ENCODE measurements at places on chromosomes 5 and 9.

DNA sequence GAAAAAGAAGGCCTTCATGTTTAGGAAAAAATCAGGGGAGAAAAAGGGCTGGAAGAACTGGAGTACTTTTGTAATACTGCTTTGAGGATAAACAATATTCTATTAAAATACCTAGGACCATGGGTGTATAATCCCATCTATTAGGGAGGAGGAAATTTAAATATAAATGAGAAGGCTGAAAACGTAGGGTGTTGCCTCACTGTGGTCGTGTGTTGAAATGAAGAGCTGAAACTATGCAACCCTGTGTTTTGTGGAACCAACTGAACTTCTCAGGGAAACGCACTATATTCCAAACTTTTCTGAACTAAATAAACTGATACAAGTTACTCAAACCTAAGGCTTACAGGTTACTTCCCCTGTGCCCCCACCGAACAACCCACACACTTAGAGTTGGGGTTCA lies 4.5 kb upstream of the CNTLN start:
- DNase-seq = no peak

DNA sequence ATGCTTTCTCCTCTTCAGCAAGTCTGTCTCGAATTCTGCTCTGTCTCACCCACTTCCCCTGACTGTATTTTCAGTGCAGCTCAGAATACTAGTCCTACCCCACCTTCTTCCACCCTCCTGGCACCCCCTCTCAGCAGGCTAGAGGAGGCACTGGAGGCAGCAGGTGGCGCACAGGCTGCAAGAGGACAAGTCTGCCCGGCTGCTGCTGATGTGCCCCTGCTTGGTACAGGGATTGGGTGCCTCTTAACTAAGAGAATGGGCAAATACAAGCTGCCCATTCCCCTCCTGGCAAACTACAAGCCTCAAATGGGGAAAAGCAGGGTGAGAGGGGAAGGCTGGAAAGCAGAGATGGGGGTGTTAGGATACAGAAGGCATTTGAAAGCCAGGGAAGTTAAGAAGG lies 5.1 kb downstream of the TLN1 start:
- no peak for DNase-seq

DNA sequence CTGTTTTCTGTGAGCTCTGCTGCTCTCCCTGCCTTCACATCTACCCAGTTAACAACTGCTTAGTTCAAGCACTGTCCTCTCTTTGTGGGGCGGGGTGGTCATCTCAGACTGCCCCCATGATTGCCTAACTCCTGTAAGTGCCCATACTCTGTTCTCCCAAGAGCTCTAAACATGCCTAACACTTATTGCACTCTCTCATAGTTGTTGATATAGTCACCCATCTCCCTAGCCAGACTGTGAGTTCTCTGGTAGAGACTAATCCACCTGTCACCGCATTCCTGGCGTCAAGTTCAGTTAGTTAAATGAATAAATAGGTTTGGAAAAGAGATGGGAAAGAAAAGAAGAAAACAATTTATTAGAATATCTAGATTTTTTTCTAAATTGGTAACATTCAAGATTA lies 18.3 kb upstream of the MUSK start:
- no peak for DNase-seq

GRCh38 chr9:72863456-72864094 lies 89.3 kb downstream of the ALDH1A1 start:
- no peak for DNase-seq

DNA sequence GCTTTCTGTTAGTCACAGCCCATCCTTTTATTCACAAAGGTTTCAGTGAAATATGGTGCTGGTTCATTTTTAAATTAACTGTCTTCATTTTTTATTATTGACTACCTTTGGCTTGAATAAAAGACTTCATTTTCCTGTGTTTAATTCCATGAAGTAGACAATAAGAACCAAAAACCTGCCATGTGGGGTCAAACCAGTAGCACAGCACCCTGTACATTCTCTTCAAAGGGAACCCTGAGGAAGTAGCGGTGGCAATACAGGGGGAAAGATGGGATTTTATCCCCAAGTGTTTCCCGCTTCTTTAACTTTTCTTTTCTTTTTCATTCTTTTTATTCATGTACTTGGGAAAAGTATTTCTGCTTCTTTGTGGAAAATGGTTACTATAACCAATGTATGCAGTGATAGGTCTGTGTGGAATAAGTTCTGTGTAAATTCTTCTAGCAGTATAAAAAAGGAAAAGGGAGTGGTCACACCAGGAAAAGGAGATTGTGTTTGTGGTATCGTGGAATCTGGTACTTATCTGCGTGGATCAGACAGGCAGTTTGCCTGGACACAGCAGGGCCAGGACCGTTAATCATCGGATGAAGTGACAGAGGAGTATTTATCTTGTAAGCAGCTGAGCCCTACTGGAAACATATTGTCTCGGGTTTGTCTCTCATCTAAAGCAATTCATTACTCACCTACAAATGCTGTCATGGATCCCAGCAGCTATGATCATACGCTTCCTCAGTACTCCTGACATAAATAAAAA lies 94.2 kb downstream of the PPIC start:
- no peak for DNase-seq

- no peak for DNase-seq
These were observed 179.1 kb downstream of the FGF1 start for GRCh38 chr5:142506756-142507155.

GRCh38 chr5:153594785-153595184 lies 104.3 kb downstream of the GRIA1 start:
- no peak for DNase-seq

DNA sequence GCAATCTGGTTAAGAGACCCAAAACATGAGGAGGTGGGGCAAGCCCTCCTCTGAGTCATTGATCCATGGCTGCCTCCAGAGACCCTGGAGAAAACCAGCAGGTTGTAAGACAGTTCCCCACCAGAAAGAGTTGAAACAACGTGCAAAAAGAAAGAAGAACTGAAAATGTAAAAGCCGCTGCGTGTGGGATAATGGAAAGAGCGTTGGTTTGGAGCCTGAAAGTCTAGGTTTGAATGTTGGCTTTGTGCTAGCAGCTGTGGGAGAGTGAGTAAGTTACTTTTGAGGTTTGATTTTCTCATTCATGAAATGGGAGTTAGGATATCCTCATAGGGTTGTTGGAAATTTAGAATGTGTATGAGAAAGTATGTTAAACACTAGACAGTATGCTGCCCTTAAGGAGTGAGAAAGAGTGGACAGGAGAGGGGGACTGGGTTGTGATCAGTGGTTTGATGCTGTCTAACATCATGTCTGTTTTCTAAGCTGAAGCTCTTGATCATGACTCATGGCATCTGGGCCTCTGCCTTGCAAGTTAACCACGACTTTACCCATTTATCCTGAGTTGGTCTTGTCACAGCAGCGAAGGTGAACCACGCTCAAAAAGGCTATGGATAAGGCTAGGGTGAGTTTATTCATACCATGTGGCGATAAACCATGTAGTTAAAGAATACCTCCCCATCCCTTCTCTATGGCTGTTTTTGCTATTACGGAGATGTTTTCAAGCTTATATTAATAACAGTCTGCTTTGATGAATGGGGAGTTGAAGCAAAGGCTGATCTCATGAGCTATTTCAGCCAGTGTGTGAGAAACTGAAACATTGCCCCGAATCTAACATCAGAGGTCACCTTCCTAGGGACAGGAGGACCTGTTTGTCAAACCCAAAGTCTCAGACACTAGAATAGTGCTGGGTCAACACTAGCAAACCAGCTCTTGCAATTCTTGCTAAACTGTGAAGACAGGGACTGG lies 41.3 kb downstream of the ZNF366 start:
- no peak for DNase-seq

DNA sequence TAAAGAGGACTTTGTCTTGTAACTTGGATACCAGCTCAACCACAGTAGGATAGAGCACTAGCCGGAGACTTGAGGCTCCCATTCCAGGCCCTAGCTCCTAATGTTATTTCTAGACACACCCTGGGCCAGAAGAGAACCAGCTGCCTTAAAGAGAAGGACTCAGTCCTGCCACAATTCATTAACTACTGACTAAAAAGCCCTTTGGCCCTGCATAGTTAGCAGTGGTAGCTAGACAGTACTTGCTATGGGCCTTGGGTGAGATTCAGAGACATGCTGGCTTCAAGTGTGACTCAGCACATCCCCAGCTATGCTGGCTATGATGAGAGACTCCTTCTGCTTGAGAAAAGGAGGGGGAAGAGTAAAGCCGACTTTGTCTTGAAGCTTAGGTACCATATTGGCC lies 47.3 kb downstream of the TMEM167A start:
- DNase-seq = no peak

- DNase-seq = no peak
These were observed 103.2 kb downstream of the PPARGC1B start for GRCh38 chr5:149833116-149833827.

- peak; percentile 63 for DNase-seq
These were observed 6.9 kb downstream of the NOL6 start for GRCh38 chr9:33466565-33467495.

DNA sequence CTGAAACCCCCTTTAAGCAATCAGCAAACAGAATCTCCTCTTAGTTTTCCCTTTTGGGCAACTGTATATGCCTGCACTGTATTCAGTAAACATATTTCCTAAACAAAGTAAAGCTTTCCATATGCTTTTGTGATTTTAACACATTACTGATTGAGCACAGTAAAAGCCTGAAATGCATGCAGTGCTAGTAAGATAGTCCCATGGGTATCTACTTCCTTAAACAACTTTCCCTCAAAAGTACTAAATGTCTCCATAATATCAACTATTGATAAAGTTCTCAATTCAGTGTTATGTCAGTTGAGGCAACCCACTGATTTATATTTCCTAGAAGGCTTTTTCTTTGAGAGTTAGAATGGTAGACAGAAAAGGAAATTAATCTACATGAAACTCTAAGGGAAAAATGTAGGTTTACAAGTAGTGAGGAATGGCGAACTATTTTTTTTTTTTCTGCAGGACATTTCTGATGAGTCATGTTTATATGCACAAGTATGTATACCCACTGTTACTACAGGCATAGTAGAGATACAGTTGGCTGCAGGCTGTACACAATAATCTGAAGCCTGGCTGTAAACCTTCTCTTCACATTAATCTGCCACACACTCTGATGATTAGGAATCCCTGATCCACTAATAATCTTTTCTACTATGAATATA lies 31.2 kb upstream of the CEP120 start:
- DNase-seq = no peak

- DNase-seq = peak; percentile 18
These were observed 31.8 kb downstream of the SEC61B start for GRCh38 chr9:99253772-99254431.

- DNase-seq = no peak
These were observed 4.4 kb upstream of the OR2S2 start for GRCh38 chr9:35962126-35962906.

DNA sequence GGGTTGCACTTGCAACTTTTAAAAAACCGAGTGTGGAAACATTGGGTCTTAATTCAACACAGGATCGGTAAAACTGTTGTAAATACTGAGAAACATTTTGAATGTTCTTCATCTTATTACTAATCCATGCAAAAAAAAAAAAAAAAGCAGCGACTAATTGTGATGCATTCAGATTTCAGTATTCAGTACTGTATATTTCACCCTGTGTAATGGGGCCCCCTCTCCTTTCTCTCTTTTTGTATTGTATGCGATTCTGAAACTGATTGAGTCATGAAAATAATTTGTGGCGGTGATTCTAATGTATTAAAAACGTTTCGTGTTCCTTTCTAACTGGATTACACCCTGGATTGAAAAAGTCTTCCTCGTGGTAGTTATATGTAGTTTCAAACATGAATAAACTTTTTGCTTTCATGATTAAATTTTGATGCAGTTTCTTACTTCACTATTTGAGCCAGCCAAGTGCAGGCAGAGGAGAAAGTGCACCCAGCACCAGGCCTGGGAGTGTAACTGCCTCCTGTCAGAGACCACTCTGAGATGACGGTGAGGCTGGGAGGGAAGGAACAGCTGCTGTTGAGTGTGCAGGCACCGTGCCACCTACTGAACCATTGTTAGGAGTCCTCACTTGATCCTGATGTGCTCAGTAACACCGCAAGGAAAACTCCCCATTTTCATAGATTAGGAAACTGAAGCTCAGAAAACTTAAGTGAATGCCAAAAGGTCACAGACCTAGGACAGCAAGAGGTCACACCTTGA lies 220.0 kb downstream of the PBX3 start:
- no peak for DNase-seq

GRCh38 chr9:2761424-2761823 lies 44.1 kb downstream of the KCNV2 start:
- DNase-seq = no peak

- no peak for DNase-seq
These were observed 14.5 kb upstream of the ROPN1L start for GRCh38 chr5:10427201-10427600.

DNA sequence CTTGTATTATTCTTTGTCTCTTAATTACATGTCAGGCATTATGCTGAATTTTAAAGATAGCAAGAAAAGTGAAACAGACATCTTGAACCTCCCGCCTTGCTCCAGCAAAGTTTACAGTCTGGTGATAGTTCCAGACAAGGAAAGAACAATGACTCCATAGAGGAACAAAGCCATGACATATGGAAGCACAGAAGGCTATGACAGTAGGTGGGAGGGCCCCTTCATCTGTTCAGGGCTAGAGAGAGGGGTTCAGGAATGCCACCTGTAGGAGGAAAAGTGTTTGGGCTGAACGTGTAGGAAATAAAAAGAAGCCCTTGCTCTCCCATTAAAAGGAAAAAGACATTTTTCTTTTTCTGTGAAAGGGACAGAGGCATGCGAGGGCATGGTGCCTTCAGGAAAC lies 315.6 kb downstream of the TRIM32 start:
- no peak for DNase-seq

DNA sequence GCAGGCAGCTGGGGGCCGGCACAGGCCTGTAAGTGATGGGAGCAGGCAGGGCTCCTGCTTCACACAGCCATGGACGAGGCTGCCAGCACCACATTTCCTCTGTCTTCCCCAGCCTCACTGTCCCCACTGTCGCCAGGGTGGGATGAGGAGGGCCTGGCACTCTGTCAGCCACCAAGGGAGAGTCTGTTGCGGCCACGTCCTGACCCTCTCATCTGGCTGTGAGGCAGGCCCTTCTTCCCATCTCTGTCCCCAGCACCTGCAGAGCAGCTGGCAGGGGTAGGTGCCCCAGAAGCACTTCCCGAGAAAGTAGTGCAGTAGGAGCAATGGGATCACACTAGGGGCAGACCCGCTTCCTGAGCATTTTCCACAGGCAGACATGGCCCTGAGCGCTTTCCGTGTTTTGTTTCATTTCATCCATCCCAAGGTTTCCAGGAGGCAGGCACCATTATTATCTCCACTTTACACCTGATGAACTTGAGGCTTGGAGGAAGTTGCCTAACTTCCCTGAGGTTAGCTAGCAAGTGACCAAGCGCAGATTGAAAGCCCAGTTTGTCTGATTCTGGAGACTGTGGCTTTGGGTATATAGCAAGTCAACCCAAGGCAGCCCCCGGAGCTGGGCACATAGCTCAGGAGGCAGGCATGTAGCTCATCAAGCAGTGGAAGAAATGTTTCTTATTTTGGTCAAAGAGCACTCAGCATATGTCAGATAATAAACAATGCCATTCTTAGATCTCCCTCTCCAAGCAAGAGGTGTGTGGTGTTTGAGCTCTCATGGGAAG lies 202.4 kb downstream of the DAB2IP start:
- DNase-seq = no peak
